Left hindlimb (tissue), 1 donor: ENCODE measurements at places on chromosomes 4 and X.

- peak; percentile 29 for DNase-seq
Observed at GRCh38 chrX:53320543-53321229, 39.3 kb upstream of the IQSEC2 start.

GRCh38 chr4:165457793-165458192 lies 79.0 kb downstream of the CPE start:
- DNase-seq = no peak

DNA sequence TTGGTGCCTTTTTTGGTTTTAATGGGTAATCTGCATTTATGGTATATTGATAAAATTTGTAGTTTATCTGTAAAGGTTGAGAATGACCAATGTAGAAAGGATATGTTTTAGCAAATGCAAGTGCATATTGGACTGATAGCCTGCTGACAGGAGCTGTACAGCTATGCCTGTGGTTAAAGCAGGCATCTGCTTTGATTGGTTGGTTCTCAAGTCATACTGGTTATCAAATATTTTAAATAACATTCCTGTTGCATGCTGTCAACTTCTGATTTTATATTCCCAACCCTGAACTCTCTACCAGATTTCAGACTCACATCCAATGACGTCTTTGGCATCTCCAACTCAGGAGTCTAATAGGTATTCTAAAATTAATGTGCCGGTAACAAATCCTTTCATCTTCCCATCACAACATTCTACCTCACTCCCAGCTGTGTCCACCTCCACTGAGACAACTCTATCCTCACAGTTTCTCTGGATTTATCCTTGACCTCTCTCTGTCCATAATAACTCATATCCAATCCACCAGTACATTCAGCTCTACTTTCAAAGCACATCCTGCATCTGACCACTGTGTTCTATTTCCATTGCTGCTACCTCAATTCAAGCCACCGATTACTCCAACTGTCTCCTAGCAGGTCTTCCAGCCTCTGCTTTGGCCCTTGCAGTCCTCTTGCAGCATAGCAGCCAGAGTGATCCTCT lies 125.7 kb downstream of the CAMK2D start:
- no peak for DNase-seq

- DNase-seq = peak; percentile 87
Observed at GRCh38 chr4:41611881-41612871, 74.2 kb downstream of the LIMCH1 start.

DNA sequence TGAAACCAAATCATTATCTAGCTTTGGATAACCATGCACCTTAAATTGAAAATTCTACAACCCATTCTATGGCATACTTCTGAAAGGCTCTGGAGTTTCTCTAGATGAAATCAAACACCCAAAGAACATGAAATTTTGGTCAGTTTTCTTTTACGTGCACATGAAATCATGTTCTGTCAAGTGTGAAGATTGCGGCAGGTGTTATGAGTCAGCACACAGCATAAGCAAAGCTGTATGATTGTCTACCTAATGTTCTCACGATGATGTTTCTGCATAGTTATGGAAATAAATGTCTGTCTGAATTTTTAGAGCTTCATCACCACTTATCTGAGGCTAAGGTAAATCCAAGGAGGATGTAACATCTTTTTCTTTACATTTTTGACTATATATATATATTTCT lies 495.3 kb downstream of the IL1RAPL1 start:
- no peak for DNase-seq

- no peak for DNase-seq
Observed at GRCh38 chrX:76076124-76076523, 96.7 kb upstream of the PBDC1 start.

GRCh38 chr4:106687026-106687425 lies 318.4 kb upstream of the GIMD1 start:
- DNase-seq = no peak

DNA sequence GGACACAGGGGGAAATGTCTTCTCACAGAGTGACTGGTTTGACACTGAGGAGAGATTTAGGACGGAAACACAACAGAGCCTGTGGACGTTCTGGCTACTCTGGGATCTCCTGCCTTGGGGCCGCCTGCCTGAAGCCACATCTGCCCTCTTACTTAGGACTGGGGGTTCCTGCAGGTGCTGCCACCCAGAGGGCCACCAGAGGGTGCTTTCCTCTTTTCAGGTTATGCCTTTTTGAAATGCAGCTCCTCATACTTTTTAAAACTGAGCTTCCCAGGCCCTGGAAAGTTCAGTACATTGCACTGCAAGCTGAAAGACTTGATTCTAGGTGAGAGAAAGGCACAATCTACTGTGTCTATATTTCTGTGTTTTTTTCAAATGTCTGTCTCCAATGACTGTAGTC lies 92.2 kb upstream of the PGRMC2 start:
- DNase-seq = no peak

- no peak for DNase-seq
Observed at GRCh38 chr4:35500812-35501211, 743.5 kb downstream of the ARAP2 start.

- DNase-seq = no peak
Observed at GRCh38 chrX:78595901-78596502, 63.1 kb downstream of the RTL3 start.

DNA sequence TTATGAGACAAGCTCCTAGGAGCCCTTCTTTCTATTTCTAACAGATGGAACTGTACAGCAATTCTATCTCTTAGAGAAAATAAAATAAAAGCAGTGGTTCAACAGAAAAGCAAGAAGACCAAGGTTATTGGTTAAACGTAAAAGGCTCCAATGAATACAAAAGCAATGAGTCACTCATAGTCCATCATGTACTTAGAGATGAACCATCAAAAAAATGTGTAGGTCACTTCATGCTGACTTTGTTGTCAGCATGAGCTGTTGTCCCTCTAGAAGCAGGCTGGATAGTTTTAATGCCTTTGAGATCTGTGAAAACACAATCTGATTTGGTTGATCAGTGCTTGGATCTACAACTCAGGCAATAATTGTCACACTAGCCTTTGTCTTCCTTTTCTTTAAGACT lies 378.6 kb upstream of the ANXA10 start:
- no peak for DNase-seq

DNA sequence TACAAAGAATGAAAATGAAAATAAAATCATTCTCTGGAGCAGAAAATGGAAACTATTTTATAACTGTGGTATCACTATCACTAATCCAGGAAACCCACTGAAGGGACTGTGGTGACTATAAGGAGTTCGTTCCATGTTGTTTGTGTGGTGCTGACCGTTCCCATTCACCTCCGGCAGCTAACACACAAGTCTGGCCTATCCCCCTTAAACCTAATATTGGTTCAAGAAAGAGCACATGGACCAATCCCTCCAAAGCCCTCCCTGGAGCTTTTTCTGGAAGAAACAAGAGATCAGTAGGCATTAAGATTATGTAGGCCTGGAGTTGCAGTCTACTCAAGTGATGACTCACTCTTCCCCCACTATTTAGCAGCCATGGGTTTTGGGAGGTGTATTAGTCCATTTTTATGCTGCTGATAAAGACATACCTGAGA lies 25.9 kb upstream of the FAM241A start:
- DNase-seq = no peak

DNA sequence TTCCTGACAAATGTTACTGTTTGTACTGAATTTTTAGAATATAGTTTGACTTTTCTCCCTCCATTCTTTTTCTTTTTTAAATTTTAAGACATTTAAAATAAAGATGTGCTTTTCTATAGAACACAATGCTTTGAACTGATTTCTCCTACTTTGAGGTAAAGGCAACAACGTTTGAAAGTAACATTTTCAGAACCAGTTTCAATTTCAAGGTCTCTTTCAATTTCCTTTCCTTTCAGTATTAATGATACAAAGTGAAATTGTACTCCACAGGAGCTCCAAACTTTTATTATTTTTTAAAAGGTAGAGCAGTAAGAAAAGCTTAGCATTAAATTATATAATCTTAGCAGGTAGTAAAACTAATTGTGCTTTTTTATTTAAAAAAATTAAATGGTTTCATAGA lies 54.9 kb downstream of the NDST4 start:
- no peak for DNase-seq

DNA sequence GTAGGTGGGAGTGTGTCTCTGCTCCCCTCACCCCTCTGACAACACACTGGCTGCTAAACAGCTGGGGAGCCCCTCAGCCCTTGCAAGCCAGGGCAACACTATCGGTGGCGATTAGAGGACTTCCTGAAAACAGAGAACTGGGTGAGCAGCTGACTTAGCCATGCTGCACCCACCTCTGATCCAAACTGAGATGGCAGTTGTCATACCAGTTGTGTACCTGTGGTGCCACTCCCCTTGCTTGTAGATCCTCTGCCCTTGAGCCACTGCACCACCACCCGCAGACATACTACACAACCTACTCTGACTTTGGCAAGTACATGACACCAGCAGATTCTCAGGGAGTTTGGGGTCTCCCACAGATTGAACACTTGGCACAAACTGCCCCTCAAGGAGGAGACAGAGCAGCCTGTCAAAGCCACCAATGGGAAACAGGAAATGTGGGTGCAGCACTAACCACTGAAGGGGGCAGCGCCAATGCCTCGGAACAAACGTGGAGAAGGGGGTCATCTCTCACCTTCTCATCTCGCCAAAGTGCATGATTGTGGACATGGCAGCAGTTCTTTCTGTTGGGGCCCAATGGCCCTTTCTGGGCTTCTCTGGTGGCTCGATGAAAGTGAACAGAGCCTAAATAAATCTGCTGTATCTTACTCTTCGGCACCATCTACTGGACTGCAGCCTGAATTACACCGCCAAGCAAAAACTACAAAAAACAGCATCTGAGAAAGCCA lies 119.8 kb downstream of the NEK1 start:
- DNase-seq = no peak

DNA sequence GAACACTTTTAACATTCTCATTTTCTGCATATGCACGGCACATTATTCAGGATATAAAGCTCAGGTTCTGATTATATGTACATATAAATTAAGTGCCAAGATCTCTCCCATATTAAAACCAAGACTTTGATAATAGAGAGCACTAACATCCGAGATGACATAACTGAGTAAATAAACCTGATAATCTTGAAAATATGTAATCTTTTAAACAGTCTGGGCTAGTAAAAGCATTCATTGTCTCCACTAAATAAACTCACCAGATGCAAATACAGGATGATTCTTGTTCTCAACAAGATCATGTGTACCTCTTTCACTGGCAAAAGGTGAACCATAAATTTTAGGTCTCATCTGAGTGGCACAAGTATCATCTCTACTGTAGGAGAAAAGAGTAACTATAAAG lies 942.2 kb downstream of the TRAM1L1 start:
- DNase-seq = no peak

- DNase-seq = no peak
Observed at GRCh38 chrX:9865804-9866472, 79.7 kb downstream of the SHROOM2 start.

DNA sequence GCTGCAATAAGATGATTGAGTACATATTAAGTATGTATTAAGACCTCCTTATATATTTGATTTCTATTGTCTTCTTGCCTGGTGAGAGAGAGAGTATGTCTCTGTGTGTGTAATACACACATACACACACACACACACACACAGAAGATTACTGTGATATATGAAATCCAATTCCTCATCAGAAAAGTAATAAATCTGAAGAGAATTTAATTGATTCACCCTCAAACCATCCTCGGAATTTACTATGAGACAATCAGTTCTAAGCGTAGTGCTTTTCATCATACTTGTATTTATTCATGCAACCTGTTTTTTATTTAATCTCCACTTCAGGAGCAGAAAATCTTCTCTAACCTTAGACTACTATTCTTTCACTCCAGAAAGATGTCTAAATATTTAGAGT lies 62.3 kb upstream of the TLL1 start:
- no peak for DNase-seq

- DNase-seq = no peak
Observed at GRCh38 chr4:67151376-67152343, 393.6 kb downstream of the CENPC start.

DNA sequence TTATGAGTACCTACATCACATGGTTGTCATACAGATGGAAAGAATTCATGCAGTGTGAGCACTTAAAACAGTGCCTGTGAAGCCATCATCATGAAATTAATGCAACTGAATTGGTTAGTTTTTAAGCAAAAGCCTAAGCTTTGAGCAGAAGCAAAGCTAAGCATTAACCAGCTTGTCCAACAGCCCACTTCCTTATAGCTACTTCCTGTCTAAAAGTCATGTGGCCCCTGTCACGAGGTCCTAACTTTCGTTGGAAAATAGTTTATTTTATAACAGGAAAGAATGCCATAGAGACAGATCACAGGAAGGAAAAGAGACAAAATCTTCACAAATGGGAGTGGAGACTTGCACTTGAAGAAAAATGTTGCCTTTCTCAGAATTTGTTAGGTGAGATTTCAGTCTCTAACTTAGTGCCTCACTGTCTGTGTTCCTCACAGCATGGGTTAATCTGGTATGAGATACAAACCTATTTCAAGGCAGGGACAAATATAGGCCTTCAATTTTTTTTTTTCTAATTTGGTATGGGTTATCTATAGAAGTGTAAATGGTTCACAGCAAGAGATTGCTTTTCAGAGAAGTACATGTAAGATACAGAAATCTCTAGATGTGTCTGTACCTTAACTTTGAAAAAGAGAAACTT lies 27.7 kb upstream of the VCX start:
- DNase-seq = no peak

DNA sequence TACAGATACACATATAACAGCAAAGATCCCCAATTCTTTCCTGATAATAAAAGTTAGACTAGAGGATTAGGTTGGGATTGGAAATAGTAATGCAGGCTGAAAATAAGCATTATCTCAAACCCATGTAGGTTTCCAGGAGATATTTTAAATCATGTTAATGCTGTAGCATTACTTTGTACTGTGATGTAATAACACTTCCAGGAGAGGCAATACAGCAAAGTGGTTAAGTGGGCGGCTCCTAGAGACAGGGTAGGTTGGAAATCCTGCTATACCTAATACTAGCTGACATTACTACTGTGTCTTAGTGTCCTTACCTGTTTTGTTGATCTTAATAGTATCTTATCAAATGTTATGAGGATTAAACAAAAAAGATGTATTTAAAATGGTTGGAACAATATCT lies 9.6 kb downstream of the PAICS start:
- no peak for DNase-seq

GRCh38 chr4:147371661-147372060 lies 109.2 kb upstream of the EDNRA start:
- no peak for DNase-seq

- DNase-seq = no peak
Observed at GRCh38 chr4:105946771-105947170, 51.5 kb downstream of the NPNT start.

DNA sequence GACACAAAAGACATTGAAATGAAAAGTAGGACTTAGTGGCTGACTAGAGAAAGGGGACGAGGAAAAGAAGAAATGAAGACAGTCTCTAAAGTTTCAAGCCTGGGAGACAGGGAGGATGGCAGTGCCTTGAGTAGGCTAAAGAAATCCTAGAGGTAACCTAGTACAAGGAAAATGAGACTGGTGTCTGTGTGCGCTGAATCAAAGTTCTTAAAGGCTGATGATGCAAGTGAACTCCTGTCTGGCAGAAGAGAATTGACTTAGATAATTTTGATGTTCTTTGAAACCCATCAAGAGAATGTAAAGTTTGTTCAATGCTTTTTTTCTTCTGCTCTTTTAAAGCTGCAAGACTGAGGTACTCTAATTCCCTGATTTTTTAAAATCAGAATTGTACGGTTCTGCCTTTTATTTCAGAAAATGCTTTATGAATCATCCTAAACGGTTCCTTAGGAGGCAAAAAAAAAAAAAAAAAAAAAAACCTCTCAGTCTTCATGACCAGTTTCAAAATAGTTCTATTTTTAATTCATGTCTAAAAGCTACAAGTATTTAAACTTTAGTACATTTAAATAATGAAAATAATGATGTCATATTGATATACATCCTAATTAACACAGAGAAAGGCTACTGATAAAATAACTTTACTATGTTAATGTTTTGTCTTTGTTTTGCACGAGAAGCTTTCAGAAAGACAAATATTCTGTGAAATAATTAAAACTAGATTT lies 189.8 kb downstream of the PPP3CA start:
- DNase-seq = no peak

- no peak for DNase-seq
Observed at GRCh38 chr4:112616984-112617383, 19.7 kb downstream of the ZGRF1 start.
